IMR-90 (cell line): ENCODE measurements at places on chromosomes 7 and 10. TPM values are rescaled to one million over a fixed set of nuclear protein-coding genes. Genes with fewer than 3 reads are reported as not detected.

- no peak for DNase-seq
Observed at GRCh38 chr7:22855049-22855392, 32.4 kb upstream of the TOMM7 start.

- DNase-seq, result peak; percentile 96
Observed at GRCh38 chr7:1532456-1533254, 2.2 kb downstream of the MAFK start.

Gene GPR15LG
- not detected in 2 replicates for total RNA-seq

GRCh38 chr7:47007471-47007870 is 574.4 kb downstream of the TNS3 start:
- no peak for DNase-seq

GRCh38 chr10:95229724-95230627 is 35.9 kb downstream of the ACSM6 start:
- DNase-seq, result peak; percentile 98

Gene FGL2
- total RNA-seq, result 0.56 and 1.3 TPM in 2 replicates

DNA sequence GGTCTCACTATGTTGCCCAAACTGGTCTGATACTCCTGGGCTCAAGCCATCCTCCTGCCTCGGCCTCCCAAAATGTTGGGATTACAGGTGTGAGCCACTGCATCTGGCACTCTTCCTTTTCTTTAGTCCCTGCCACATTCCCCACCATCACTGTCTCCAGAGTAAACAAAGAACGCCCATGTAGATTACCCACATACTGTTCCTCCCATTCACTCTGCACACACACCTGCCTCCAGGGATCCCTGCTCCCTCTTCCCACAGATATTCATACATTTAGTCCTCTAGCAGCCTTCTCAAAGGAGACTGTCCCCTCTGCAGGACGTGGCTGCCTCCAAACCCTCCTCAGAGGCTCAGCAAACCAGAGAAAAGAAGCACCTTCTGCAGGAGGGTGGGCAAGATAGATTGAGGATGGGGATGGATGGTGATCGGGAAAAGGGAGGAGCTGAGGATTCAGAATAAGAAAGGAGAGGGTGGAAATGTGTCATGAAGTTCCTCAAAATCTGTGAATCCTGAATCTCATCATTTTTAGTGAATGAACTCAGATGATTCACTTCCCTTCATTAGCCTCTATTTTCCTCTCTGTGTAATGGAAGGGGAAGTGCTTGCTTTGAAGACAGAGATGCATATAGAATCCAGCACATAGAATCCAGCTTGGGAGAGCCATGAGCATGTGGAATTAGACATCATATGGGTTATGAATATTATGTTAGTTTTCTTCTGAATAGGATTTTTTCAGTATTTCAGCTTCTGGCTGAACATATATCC is 5.5 kb upstream of the PLAU start:
- no peak for DNase-seq

DNA sequence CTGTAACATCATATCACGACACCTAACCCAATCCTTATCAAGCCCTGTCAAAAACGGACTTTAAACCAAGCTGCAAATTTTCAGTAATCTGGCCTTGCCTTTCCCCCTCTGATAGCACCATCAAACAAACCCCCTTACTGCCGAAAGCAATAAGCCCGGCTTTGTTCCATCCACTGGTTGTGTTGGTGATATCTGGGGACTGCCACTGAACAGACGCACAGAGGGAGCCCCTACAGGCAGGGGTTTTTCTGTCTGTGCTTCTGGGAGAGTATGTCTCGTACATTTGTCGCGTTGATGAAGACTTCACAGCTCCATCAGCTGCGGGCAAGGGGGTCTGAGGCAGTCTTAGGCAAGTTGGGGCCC is 550 bp upstream of the PLAU start:
- DNase-seq, result peak; percentile 43

Gene ACTR3C
- not detected in 2 replicates for total RNA-seq

Gene TDRD1
- total RNA-seq, result not detected in 2 replicates

- DNase-seq, result no peak
Observed at GRCh38 chr7:6437251-6437650, 10.5 kb downstream of the DAGLB start.

Gene LIPM
- total RNA-seq, result not detected in 2 replicates

DNA sequence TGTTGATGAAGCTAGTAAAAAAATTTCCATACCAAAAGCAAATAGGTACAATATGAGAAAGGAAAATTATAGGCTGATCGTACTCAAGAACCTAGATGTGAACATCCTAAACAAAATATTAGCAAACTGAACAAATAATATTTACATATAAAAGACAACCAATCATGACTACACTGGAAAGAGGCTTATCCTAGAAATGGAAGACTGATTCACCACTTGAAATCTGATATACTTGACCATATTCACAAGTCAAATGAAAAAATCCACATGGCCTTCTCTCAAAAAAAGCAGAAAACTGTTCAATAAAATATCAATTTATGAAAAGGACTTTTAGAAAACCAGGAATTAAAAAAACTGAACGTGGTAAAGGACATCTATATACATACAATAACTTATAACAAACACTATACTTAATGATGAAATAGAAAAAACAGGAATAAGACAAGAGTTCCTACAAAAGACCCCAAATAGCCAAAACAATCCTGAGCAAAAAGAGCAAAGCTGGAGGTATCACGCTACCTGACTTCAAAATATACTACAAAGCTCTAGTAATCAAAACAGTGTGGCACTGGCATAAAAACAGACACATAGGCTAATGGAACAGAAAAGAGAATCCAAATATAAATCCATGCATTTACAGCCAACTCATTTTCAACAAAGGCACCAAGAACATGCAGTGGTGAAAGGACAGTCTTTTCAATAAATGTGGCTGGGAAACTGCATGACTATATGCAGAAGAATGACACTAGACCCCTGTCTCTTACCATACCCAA is 29.2 kb upstream of the FAM180A start:
- DNase-seq, result peak; percentile 52

- DNase-seq, result no peak
Observed at GRCh38 chr7:38020121-38020785, 99.8 kb downstream of the EPDR1 start.

Gene PSTK
- total RNA-seq, result 4.1 and 4.7 TPM in 2 replicates

Gene HOXA6
- 1.4 and 1.7 TPM in 2 replicates for total RNA-seq

DNA sequence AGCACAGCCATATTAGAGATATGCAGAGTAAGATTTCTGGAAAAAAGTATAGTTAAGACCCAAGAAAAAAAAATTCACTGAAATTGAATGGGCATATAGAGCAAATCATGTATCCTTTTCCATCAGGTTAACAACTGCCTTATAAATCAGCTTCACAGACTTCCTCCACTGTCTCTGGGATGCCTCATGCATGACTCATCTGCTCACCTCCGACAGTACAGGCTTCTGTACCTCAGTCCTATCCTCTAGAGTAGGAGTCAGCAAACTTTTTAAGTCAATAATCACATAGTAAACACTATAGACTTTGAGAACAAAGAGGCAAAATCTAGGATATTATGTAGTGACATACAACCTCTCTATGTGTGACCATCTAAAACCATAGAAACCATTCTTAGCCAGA is 211.6 kb upstream of the SP8 start:
- no peak for DNase-seq

GRCh38 chr7:39621261-39621660 is 2.1 kb upstream of the RALA start:
- peak; percentile 97 for DNase-seq

GRCh38 chr10:18233775-18234174 is 93.6 kb downstream of the CACNB2 start:
- DNase-seq, result no peak

Gene SRRT
- 41.4 and 45.3 TPM in 2 replicates for total RNA-seq

DNA sequence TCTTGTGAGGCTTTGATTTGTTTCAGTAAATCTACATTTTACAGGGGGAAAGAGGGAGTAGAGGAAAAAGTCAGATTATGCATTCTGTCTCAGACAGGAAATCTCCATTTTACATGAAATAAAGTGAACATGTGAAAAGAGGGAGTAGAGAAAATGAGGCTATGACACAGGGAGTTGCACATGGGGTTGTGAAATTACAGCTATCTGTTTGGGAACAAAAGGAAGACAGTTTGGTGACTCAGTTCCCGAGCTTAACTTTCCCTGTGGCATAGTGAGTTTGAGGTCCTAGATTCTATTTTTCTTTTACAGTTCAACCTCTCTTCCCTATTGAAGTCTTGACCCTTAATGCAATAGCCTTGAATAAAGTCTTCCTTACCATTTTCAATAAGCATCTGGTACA is 63.2 kb upstream of the AGR3 start:
- DNase-seq, result no peak

Gene FAM241B
- total RNA-seq, result 0.18 and 0.28 TPM in 2 replicates

Gene GNGT1
- total RNA-seq, result not detected in 2 replicates

Gene CYP2W1
- total RNA-seq, result not detected in 2 replicates

DNA sequence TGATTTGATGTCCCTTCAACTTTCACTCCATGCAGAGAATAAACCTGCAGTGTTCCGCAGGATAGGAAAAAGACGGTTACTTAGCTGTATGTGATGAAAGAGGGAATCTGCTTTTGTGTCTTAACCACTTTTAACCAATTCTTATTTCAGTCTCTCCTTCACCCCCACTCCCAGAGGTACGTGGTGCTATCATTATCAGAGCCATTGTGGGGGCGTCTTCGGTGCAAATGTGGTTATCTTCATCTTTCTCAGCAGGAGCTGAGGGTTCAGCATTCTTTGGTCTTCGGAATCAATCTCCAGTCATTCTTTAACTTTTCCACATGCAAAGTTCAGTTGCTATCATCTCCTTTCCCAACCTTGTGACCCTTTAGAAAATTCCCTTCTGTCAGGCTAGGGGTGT is 219.9 kb upstream of the LYZL1 start:
- DNase-seq, result no peak

GRCh38 chr7:96004578-96004977 is 232.2 kb downstream of the DYNC1I1 start:
- no peak for DNase-seq

- no peak for DNase-seq
Observed at GRCh38 chr7:95102662-95103061, 195.3 kb downstream of the PPP1R9A start.

DNA sequence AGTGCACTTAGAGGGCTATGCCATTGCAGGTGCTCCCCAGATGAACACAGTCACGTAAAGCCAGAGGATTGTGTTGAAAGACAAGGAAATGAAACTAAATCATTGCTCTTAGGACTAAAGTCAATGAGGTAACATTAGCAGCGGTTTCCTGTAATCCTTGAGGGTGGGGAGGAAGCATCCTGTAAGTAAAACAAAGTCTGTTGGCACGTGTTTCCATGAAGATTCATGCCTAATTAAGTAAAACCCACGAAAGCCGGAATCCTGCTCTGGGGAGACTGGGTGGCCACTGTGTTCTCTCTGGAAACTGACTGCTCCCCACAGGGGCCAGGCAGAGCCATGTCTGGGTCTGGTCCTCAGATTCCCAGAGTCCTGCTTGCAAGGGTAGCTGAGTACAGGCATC is 18.3 kb downstream of the STEAP1B start:
- no peak for DNase-seq

DNA sequence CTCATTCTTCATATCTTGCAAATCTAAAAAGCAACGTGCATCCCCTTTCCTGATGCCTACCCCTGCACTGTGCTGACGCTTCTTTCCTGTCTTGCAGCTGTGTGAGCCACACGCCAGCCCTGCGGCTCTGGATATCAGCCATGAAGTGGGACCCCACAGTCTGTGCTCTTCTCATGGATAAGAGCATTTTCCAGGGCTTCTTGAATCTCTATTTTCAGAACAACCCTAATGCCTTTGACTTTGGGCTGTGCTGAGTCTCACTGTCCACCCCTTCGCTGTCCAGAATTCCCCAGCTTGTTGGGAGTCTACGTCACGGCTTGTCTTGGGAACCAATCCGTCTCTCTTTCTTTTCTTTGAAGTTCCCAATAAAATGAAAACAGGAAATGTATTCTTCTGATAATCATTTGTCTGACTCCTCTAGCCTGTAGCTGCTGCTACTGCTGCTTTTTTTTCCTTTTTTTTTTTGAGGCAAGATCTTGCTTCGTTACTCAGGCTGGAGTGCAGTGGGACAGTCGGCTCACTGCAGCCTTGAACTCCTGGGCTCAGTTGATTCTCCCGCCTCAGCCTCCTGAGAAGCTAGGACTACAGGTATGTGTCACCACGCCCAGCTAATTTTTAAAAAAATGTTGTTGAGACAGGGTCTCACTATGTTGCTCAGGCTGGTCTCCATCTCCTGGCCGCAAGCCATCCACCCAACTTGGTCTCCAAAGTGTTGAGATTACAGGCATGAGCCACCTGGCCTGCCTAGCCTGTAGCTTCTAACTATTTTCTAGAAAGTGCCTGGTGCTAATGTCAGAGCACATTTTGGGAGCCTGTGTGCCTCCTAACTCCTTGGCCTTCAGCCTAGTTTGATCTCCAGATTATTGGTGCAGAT is 30.3 kb downstream of the GSTO2 start:
- DNase-seq, result peak; percentile 94

DNA sequence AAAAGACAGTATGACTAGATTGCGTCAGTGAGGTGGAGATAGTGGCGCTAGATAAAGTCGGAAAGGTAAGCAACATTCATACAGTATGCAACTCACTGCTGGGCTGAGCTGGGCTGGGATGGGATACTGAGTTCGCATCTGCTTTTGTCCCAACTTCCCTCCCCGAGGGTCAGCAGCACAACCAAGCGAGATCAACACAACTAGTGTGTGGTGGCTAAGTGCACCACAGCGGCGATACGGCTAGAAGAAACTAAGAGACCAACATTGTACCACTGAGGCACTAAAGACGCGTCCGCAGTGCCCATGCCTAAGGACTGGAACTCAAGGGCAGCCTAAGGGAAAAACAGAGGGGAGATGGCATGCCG is 467 bp downstream of the EXOSC1 start:
- no peak for DNase-seq

DNA sequence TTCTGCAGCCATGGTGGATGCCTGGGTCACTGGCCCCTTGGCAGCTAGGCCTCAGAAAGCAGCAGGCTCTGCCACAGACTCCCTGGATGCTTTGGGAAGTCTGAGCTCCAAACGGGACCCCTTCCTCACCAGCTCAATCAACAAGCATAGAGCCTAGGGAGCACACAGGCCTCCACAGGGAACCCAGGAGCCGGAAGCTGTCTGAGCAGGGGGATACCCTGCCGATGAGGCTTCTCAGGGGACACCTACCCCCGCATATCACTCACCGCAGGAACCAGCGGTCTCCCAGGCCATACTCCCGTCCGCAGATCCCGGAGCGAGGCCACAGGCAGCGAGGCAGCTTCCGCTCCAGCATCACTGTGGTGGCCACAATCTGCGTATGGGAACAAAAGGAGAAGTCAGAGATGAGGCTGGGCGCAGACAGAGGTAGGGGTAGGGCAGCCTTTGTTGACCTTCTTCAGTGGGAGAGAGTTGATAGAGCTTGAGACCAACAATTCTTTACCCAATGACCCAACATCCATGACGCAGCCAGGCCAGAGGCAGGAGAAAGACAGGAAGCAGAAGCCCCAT is 13.4 kb downstream of the TRPV6 start:
- DNase-seq, result no peak

DNA sequence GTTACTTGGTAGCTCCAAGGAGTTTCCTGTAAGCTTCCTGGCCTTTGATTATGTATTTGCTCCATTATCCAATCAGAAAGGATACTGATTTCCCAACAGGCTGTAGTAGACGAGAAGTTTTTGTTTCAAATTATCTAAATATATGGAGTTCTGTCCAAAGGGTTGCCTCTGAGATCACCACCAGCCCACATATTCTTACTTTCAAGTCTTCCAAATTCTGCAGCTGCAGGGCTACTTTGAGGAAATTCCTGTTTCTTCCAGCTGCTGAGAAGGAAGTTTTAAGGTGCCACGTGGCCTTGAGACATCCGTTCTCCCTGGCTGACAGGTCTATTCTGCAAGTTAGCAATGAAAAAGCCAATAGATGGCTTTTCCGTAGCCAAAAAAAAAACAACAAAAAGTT is 286.0 kb downstream of the TWIST1 start:
- peak; percentile 41 for DNase-seq

Gene NAT16
- not detected in 2 replicates for total RNA-seq
